ENCODE measurements at places on chromosomes 6 and 20.

DNA sequence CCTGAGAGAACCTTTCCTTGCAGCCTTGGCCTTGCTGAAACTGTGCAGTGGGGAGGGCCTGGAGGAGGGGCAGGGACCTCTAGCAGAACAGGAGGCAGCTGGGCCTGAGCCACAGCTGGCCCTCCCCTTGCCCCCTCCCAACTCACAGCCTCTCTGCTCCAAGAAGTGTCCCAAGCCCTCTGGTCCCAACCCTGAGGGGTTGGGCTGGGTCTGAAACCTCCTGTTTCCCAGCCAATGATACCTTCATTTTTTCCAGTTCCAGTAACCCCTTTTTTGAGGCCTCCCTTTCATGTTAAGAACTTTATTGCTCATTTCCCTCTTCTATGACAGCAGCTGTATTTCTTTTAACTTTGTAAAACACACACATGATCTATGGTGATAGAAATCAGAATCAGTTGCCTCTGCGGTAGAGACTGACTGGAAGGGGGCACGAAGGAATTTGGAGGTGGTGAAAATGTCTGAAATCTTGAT is 17.9 kb upstream of the ARMC12 start:
- no peak for DNase-seq

GRCh38 chr6:2037237-2037926 is 208.0 kb downstream of the GMDS start:
- no peak for DNase-seq

GRCh38 chr6:85285934-85286333 is 163.9 kb upstream of the NT5E start:
- no peak for DNase-seq

GRCh38 chr6:35496036-35496840 is 641 bp downstream of the TEAD3 start:
- peak; percentile 77 for DNase-seq

GRCh38 chr6:127904160-127904559 is 3.3 kb upstream of the THEMIS start:
- DNase-seq: no peak

DNA sequence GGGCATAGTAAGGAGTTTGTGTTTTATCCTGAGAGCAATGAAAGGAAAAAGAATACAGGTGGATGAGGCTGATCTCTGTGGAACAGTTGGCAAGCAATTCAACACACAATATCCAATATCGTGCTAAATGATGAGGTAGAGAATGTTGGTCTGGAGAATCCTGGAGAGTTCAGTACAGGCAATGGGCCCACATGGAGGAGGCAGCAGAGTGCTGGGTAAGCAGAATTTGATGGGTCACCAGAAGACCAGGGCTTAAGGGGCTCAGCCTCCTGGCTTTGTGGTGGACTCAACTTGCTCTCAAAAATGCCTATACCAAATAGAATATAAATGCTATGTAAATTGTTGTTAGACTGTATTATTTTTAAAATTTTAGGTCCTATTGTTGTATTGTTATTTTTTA is 271.5 kb upstream of the JARID2 start:
- no peak for DNase-seq

DNA sequence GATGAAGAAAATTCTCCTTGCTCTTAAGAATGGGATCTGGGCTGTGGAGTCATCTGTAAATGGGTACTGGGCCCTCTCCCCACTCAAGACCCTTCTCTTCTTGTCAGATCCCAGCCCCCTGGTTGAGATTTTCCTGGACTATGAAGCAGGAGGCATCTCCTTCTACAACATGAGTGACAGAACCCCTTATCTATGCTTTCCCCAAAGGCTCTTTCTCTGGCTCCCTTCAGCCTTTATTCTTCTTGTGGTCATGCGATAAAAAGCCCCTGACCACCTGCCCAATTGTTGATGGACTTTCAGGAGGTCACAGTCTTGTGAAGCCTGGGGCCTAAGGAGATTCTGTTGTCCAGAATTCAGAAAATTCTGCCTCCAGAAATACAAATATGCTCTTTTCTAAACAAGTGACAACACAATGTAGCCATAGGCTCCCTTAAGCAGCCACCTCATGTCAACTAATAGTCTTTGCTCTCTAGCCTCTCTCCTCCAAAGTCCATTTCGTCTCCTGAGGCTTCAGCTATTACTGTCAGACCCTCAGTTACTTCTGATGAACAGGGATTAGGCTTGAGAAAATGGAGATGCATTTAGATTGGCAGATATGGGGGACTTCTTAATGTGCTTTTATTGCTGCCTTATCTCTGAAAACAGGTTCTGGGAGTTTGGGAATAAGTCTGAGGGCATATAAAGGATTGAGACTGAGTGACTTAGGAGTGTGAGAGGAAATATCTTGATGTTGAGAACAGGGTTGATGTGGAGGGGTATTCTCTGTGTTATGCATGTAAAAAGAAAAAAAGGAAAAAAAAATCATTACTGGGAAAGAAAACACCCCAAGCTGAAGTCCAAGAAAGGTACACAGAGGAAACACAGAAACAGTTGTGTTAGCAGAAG is 20.6 kb downstream of the BTN2A1 start:
- DNase-seq: no peak

All from HuH-7.5 (cell line).